CD4-positive, alpha-beta memory T cell (primary cell): ENCODE measurements at places on chromosomes 7 and 10. TPM values are rescaled to one million over a fixed set of nuclear protein-coding genes. Genes with fewer than 3 reads are reported as not detected.

KCND2 gene
- not detected for total RNA-seq

DBNL gene
- total RNA-seq = 157 TPM

MALSU1 gene
- 46.5 TPM for total RNA-seq

METTL27 gene
- total RNA-seq = 7.6 TPM

CCL24 gene
- not detected for total RNA-seq

AKR1C8 gene
- 8.5 TPM for total RNA-seq

CREM gene
- total RNA-seq = 17.8 TPM

DOCK4 gene
- total RNA-seq = 1.2 TPM

PLPP4 gene
- not detected for total RNA-seq

LGI1 gene
- not detected for total RNA-seq

DNA sequence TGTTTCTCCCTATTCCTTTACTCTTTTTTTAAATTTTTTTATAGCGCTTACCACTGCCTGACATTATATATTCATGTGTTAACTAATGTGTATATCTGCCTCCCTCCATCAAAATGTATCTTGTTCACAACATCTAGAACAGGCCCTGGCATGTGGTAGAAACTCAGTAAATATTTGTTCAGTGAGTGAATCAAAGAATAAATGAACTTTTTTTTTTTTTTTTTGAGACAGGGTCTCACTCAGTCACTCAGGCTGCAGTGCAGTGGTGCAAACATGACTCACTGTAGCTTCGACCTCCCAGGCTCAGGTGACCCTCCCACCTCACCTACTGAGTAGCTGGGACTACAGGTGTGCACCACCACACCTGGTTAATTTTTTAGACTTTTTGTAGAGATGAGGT, 7.5 kb upstream of the CALD1 start:
- no peak for DNase-seq

GRCh38 chr7:155357573-155358041, 59.9 kb downstream of the INSIG1 start:
- DNase-seq = no peak

GRCh38 chr10:132957131-132957530, 14.8 kb upstream of the CFAP46 start:
- DNase-seq = no peak

GRCh38 chr10:49500412-49500811, 38.5 kb downstream of the ERCC6 start:
- no peak for DNase-seq

DNA sequence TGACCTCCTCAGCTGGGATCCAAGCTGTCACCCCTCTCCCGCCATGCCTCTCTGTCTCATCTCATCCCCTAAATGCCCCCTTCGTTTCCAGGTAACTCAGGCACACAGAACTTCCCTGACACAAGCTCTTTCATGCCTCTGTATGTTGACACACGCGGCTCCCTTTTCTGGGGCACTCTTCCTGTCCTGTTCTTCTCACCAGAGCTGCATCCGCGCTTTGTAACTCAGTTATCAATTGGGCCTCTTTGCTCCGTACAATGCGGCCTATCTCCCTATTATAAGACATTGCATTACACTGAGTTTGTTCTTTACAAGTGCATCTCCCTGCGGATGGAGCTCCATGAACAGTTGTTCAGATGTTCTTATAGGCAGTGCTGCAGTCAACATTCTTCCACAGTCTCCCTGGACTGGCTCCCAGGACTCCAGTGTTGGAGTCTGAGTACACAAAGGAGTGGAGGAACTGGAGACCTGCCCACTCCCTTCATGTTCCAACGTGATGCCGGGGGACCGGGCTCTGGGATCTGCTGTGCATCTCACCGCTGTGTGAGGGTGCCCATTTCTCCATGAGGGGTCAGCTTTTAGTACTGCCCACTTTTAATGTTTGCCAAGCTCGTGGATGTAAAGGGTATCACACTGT, 56.9 kb upstream of the TNS3 start:
- no peak for DNase-seq

- DNase-seq = no peak
Measured at GRCh38 chr7:38367301-38367890, 94.0 kb upstream of the TARP start.

DNA sequence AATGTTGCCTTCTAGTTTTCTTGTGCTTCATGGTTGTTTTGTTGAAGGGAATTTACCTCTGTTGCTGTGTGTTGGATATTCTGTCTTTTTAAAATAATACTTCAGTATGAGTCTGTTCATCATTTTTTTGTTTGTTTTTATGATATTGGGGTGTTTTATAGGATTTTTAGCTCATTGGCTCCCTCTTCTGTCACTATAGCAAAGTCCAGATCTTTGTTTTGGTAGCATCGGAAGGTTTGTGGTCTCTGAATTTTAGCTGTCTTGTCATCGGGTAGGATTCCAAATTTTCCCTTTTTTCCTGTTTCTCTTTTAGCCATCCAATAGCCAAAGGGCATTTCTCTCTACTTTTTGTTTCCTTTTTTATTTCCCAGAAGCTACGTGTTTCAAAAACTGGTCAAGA, 91.4 kb downstream of the EXOC4 start:
- no peak for DNase-seq

DNA sequence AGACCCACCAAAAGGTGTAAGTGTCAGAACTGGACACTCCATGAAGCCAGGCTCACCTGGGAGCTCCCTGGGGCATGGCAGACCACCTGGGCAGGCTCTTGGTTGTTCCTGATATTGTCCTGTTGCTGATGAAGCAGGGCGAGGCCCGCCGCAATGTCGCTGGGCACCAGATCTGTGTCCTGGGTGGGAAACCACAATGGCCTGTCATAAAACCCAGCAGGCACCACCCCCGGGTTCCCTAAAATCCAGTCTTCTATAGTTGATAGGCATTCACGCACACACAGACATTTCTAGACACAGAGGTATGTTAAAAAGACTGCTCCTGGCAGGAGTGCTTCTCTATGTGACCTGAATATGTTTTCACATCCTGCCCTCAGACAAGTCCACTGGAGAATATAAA, 15.0 kb downstream of the DAGLB start:
- no peak for DNase-seq

DNA sequence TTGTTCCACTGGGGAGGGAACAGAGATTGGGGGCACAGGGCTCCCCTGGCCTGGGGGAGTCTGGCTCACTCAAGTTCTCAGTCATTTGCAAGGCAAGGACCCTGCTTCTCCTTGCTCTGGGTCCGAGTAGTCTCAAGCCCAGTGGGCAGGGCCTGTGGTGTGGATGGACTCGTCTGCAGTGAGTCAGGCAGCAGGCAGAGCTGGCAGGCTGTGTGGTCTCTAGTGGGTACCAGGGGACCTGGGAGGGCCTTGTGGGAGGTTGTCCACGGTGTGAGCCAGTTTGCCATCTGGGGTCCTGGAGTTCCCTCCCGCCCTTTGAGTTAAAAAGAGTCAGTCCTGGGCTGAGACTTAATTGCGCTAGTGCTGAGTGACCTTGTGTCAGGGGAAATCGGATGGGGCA, 8.8 kb upstream of the SH2D4B start:
- no peak for DNase-seq

DNA sequence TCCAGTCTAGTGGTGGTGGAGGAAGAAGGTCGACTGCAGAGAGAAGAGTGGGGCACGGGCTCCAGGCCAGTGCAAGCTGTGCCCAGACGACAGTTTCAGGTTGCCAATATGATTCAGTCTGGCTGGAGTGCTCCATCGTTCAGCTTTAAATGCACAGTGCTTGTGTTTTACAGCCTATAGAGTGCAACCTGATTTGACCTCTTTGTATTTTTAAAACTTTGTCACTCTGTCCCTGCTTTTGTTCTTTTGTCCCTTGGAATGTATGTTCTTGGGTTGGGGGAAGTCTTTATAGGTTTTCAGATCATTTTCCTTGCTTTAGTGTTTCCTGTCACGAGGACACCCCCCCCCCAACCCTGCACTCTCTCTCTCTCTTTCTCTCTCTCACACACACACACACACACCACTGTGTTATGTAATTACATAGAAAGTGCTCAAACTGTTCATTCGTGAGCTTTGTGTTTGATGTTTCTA, 198.0 kb downstream of the CAMK1D start:
- DNase-seq = peak; percentile 10

- DNase-seq = no peak
Measured at GRCh38 chr7:27992097-27992496, 188.5 kb downstream of the JAZF1 start.

DNA sequence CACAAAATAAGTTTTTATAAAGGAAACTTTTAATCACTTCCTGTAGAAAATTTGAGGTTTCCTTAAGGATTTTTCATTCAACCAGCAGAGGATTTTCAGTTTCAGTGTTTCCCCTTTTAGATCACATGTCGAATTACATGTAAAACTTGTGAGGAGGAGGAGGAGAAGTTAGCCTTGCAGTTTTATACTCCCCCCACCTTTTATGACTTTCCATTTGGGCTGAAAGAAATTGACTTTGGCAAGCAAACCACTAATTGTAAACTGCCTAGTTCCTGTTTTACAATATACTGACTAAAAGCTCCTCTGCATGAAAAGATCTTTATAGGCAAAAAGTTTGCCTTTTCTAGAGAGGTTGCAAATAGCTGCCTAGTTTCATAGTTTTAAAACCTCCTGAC, 3.0 kb downstream of the BAMBI start:
- DNase-seq = no peak

- no peak for DNase-seq
Measured at GRCh38 chr10:43647576-43647975, 1.1 kb downstream of the ZNF32 start.

DNA sequence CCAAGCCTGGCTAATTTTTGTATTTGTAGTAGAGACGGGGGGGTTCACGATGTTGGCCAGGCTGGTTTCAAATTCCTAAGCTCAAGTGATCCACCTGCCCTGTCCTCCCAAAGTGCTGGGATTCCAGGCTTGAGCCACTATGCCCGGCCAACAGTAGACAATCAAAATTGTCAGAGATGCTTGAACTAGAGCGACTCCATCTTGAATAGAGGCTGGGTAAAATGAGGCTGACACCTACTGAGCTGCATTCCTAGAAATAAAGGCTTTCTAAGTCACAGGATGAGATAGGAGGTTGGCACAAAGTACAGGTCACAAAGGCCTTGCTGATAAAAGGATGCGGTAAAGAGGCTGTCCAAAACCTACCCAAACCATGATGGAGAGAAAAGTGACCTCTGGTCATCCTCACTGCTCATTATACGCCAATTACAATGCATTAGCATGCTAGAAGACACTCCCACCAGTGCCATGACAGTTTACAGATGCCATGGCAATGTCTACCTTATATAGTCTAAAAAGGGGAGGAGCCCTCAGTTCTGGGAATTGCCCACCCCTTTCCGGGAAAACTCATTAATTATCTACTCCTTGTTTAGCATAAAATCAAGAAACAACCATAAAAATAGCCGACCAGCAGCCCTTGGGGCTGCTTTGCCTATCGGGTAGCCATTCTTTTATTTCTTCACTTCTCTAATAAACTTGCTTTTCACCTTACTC, 134.5 kb downstream of the BAMBI start:
- DNase-seq = no peak

DNA sequence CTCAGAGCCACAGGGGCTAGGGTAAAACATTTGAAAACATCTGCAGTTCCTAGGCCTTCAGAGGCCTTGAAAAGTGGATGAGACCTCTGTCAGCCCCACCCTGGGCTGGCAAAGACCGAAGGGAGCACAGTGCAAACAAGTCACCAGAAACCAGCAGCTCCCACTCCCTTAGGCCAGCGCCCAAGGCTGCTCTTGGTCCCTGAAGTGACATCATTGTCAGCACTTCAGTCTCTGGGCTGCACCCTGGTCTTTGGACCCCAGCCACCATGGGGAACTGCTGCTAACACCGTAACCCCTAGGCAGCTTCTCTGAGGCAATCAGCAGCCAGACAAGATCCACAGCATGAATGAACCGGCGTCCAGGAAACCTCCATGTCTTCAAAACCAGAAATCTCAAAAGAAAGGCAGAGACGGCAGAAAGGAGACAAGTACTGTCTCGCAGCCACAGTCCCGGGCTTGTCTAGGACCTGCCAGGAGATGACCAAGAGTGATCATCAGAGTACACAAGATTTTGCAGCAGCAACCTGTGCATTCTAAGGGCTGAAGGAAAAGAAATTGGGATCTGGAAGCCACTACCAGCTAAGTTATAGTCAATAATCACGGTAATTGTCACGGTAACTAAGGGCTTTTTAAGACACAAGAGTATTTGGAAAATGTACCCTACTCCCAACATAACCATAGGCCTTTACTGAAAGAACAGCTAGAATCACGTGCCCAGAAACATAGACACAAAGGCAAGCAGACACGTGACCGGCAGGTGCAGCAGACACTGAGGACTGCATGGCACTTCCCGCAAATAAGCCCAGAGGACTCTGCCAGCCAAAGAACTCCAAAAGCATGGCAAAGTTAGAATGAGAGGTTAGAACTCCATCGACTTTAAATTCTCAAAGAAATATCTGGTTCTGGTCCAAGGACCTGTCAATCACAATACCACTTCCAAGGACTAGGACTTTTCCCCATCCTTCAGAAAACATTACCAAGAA, 23.3 kb downstream of the CPXM2 start:
- no peak for DNase-seq

DNA sequence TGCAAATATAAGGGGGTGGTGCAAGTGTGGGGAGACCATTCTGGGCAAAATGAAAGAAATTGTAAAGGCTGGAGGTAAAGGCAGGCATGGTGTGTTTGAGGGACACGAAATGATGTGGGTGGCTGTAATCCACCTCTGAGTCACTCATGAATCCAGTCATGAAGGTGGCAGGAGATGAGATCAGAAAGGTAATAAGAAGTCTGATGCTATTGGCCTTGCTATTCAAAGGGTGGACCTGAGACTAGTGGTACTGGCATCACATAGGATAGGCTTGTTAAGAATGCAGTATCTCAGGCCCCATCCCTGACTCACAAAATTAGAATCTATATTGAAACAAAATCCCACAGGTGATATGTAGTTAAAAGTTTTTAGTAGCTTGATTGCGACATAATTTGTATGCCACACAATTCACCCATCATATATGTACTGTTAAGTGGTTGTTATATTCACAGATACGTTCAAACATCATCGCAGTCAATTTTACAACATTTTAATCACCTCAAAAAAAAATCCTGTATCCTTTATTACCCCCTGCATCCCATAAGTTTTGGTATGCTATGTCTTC, 85.6 kb downstream of the ST8SIA6 start:
- DNase-seq = no peak

DNA sequence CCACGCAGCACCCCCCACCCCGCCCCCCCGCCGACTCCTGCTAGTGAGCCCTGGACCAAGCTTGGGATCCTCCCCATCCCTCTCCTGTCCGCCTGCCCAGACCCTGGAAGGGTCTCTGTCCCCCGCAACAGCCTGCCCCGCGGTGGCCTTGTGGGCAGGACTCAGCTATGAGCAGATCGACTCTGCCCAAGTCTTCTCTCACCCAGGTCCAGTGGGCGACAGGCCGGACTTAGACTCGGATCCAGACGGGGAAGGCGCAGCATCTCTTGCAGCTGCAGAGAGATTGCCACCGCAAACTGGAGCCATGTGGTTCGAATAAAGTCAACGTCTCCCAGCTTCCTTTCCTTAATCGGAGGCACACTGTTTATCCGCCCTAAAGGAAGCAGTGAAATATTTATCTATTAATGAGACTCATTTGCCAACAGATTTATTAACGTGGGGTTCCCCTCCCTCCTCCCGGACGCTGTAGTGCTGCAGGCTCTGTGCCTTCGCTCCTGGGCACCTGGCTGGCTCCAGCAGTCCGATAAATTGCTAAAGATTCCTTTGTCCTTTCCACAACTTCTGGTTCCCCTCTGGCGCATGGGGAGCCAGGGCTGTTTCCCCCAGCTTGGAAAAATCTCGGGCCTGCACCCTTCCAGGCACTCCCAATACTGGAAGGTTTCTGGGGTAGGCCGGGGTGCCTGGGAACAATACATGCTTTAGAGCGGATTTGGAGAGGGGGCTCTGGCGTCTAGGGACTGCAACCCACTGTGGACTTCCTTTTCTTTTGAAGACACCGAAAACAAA, 634 bp upstream of the HOXA7 start:
- no peak for DNase-seq
